Stimulated activated naive CD8-positive, alpha-beta T cell treated with anti-CD3 and anti-CD28 coated beads, Interleukin-15, Interleukin-2, amounts not matched to agents 100 U/mL and 50 U/mL, for 24 hours (primary cell): ENCODE measurements at places on chromosomes 7 and 10.
A peak's percentile ranks its signal among the peaks of the same experiment; 100 is the strongest.

DNA sequence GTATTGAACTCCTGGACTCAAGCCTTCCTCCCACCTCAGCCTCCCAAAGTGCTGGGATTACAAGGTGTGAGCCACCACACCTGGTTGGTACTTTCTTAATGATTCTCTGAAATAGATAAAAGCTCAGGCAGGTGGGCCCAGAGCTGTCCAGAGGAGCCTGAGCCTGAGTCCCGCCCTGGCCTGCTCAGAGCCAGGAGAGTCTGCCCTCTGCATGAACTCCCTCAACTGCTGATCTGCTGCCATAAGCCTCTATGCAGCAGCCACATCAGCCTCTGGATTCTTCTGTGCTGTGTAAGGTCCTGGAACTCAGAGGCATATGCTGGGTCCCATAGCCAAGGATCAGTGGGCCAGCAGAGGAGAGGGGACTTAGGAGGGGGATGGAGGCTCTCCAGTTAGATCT, 23.1 kb upstream of the DDIT4 start:
- DNase-seq, result no peak

- DNase-seq, result no peak
Observed at GRCh38 chr10:4061441-4061951, 276.5 kb upstream of the KLF6 start.

DNA sequence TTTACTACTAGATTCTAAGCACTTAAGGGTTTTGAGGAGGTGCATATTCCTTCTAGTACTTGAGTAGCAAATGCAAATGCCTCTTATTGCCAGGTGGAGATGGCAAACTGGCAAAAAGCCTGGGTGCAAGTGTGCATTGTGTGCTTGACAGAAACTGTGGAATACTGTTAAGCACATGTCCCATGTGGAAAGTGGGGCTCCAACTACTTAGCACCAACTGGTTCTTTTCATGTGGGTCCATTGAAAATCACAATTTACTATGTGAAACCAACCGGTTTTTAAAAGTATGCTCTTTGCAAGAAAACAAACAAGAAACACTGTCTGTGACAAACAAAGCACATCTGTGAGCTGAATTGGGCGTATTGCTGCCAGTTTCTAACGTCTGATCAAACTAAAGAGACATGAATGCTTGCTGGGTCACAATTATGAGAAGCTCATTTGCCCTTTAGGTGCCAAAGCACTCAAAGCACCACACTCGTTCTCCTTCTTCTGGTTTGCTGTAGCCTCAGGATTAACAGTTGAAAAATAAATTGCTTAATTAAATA, 197.4 kb downstream of the SEMA3E start:
- DNase-seq, result no peak

- no peak for DNase-seq
Observed at GRCh38 chr7:120742372-120742771, 115.6 kb downstream of the TSPAN12 start.

- peak; percentile 42 for DNase-seq
Observed at GRCh38 chr10:87761892-87762291, 56.1 kb downstream of the ATAD1 start.

GRCh38 chr10:86592413-86592812, 61.9 kb upstream of the OPN4 start:
- DNase-seq, result no peak

DNA sequence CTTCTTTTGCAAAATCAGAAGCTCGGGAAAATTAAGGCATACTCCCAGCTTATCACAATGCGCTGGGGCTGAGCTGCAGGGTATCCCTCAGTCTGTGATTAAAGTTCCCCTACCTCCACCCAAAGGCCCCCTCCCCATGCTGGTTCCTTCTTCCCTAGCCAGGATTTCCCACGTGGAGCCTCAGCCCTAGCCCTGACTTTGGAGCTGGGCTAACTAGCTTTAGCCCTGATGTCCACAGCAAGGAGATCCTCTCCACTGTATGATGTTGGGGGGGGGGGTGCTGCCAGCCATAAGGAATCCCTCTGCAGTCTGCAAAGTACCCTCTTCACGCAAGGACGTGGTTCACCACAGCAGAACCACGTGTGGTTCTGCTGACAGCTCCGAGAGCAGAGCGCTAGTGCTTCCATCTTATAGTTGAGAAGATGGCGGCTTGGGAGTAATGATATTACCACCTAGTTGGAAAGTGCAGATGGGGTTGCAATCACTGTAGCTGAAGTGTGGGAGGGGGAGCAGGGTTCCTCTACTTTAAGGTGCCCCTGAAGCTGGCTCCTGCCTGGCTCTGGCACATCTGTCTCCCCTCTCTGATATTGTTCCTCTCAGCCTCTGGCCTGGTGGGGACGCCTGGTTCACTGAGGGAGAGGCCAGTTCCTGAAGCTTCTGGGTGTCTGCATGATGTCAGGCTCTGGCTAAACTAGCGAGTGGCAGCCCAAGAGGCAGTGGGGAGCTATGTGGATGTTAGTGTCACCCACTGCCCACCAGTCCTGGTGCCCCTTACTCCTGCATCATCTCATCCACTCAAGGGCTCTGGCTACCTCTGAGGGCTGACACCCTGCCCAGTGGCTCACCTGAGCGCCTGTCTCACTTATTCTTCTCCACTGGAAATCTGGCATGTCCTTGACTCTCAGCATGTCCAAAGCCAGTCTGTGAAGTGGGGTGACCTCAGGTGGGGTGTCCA, 270.7 kb downstream of the RPS24 start:
- DNase-seq, result no peak

GRCh38 chr7:77415823-77416620, at the start of gene GSAP:
TSS of gene GSAP (minus strand) at chr7:77416349. CDS start at chr7:77416321, 28 bp downstream.
- DNase-seq, result peak; percentile 65

DNA sequence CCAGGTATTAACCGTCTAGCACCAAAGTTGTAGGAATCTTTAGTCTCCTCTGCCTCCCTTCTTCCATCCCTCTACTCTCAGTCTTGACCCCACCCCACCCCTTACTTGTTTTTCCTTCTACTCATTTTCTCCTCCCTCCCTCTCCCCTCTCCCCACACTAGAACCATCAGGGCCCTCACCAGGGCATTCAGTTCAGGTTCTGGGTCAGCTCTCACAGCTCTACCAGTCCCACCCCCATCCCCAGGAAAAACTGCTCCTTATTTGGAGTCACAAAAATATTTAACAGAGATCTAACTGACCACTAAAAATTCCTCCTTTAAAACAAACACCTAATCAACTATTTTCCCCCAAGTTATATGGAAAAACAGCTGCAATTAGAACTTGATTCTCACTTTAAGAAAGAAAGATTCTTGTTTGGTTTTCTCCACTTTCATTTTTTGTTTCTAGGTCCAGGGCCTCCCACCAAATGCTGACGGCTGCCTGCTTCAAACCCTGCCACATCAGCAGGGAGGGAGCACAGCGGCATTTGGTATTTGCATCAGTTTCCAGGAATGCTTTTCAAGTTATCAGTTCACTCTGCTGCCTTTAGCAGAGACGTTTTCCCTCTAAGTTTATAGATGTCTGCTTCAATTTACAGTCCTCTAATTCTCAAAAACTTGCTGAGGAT, 2.8 kb upstream of the COL1A2 start:
- DNase-seq, result no peak

- no peak for DNase-seq
Observed at GRCh38 chr10:74898201-74898976, 72.0 kb downstream of the KAT6B start.

DNA sequence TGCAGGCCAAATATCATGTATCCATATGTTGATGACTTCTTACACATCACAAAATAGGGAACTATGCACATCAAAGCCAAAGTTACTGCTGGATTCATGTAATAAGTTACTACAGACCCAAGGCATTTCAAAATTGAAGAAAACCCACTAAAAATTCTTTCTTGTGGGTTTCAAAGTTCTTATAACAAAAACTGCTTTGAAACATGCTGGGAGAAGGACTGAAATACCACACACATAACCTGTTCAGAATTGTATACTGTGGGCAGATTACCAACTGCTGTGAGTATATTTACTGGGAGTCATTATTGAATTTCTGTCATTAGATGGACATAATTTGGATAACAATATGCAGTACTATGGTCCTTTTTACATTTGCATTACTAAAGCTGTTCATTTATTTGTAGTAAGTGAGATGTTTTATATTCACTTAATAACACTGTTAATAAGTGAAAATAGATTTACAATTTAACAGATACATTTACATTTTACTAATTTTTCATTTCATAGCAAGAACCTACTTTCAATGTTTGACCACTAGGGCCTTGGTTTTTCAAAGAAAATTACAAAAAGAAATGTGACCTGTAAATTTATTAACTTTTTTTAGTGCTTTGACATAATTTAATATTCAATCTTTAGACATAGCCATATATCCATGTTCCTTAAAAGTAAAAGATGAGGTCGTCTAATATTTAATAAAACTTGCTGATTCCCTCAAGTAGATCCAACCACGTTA, 132.6 kb downstream of the MAGI2 start:
- DNase-seq, result no peak

DNA sequence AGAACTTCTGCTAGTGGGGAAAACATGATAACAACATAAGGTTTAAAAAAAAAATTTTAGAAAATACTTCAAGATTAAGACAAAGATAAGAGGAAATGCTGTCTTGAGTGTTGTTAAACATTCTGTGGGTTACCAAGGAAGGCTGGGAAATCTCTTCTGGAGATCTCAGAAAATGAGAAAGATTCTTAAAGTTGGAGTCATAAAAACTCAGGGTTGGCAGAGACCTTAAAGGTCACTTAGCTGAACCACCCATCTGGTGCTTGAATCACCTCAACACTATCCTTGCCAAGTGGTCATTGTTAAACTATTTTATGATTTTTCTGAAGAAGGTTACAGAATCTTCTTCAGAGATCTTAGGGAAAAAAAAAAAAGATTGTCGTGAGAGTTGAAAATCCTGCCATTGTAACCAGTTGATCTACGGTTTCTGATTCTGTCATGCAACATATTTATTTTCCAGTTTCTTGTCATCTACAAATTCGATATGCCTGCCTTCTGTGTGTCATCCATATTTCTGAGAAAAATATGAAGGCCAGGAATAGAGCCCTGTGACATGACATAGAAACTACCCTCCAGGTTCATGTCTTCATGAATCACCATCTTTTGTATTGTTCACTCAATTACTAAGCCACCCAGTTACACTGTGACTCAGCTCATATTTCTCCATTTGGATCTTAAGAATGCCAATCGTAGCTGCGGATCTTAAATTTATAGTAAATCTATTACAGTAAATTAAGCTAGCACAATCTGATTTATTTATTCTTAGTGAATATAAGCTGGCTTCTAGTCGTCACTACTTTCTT, 179.2 kb downstream of the ST7 start:
- DNase-seq, result no peak

GRCh38 chr10:102919992-102920739, 2.1 kb downstream of the CNNM2 start:
- DNase-seq, result no peak

- no peak for DNase-seq
Observed at GRCh38 chr10:48806342-48806741, 121.7 kb downstream of the WDFY4 start.

DNA sequence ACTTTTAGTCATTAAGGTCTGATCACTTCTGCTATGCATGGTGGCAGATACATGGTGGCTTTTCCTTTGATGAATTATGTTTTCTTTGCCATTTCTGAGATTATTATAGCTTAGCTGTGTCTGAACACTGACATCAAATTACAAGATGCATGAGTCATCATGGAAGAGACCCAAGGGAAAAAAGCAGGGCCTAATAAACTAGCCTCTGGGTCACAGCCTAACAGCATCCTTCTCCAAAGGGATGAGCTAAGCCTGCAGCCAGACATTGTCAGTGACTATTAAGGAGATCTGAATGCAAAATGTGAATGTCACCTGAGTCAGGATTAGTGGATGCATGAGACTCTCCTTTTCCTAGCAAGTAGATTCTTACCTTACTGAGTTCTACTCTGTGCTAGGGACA, 19.1 kb upstream of the OGDHL start:
- DNase-seq, result no peak

GRCh38 chr7:96548664-96549063, 161.0 kb downstream of the SEM1 start:
- no peak for DNase-seq

DNA sequence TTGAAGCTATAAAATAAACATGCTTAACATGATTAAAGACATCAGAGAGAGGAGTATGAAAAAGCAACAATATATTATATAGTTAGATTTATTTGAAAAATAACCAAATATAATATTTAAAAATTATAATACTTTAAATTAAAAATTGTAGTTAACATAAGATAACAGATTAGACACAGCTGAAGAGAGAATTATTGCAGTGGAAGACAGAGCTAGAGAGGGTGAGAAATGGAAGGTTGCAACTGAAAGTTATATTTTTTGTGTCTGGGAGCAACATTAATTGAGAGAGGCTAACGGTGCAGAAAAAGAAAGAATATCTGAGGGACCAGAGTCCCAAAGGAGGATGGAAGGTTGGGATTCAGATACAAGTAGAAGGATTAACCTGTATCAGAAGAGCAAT, 548.9 kb upstream of the FZD8 start:
- no peak for DNase-seq

DNA sequence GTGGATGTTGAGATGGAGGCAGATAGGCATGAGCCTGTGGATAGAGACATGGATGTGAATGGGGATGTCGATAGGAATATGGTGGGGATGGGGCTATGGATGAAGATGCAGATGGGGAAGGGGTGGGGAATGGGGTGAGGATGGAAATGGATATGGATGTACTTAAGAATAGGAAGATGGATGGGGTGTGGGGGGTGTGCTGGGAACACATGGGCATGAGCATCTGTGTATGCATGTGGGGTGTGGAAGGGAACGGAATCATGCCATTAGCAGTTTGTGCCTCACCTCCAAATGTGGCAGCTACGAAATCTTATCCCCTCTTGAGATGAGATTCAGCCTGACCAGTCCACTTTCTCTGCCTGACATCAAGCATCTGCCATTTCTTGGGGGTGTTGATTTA, 359.5 kb upstream of the MGMT start:
- no peak for DNase-seq

DNA sequence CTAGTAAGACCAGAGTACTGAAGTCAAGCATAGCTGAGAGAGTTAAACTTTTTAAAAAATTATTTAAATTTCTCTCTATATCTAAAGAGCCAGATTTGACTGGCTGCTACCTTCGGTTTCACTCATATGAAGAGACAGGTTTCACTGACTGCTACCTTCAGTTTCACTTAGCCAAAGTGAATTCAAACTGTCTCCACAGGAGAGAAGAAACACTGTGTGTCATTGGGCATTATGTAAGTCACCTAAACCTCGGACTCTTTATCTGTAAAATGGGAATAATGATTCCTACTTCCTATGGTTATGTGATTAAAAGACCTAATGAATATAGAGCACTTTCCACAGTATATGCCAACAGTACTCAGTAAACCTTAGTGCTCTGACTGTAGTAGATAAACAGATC, 41.6 kb upstream of the MET start:
- no peak for DNase-seq

DNA sequence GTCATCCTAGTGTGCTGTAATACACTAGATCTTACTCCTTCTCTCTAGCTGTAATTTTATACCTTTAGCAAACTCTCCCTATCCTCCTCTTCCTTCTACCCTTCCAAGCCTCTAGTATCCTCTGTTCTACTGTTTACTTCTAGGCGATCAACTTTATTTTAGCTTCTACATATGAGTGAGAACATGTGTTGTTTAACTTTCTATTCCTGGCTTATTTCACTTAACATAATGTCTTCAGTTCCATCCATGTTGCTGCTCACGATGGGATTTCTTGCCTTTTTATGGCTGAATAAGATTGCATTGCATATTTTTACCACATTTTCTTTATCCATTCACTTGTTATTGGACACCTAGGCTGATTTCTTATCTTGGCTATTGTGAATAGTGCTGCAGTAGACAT, 318.6 kb downstream of the MALRD1 start:
- DNase-seq, result no peak
